Effector memory CD4-positive, alpha-beta T cell (primary cell): ENCODE measurements at places on chromosomes 7 and 10.

DNA sequence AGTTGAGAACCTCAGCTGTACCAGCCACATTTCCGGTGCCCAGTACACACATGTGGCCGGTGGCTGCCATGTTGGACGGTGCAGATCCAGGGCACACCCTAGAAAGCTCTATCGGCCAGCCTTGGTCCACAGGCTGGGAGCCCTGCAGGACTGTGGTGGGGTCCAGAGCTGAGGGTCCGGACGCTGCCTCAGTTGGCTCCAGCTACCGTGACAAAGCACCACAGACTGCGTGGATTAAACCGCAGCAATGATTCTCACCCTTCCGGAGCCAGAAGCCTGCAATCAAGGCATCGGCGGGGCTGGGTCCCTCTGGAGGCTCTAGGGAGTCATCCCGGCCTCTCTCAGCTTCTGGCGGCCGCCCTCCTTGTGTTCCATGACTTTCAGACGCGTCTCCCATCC, 50.1 kb downstream of the PDGFA start:
- no peak for DNase-seq

DNA sequence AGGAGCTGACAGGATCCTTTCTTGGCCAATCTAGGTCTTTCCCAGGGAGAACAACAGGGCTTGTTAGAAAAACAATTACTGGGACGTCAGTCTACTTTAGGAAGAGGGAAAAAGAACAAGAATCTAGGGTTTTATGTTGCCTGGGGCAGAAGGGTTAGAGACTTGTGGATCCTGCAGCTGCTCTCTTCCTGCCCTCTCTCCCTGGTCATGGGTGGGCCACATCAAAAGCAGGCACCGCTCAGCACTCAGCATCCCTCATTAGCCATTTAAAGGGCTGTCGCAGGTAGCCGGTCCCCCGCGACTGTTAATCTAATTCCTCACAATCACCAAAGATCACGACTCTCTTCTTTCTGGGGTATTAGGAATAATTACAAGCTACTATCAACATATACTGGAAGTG, 631.9 kb downstream of the CALN1 start:
- no peak for DNase-seq

GRCh38 chr10:30798646-30799185, 169.2 kb upstream of the LYZL2 start:
- no peak for DNase-seq

GRCh38 chr10:97759158-97759887, 12.5 kb downstream of the SFRP5 start:
- no peak for DNase-seq

- DNase-seq, result no peak
These were observed 18.8 kb downstream of the MYO3A start for GRCh38 chr10:25952857-25953256.

GRCh38 chr7:73823257-73823656, 7.5 kb upstream of the CLDN4 start:
- DNase-seq, result no peak

GRCh38 chr7:111931016-111931517, 275.1 kb downstream of the DOCK4 start:
- no peak for DNase-seq

DNA sequence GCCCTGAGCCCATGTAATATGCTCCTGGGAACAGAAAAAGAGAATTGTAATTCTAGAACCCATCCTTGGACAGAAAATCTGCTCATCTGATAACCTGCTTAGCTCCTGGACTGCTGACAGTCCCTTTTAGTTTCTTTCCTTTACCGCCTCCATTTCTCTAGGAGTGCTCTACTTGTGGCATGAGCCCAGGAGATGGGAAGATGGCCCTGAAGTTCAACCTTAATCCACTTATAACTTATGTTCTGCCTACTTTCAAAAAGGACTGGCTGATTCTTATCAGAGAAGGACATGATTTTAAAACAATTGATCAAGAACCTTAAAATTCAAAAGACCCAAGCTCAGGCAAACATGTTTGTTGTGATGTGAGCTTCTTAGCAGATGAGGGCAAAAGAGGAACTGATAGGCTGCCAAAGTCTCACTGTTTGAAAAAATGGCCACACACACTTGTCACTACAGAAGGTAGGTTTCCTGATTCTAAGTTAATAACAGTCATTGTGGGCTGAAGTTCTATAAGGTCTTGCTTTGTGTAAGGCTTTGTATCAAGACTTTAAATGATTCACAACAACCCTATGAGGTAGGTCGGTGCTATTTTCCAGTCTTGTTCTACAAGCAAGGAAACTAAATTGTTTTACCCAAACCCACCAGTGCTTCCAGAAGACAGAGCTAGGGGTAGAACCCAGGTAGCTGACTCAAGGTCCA, 94.3 kb upstream of the AFAP1L2 start:
- no peak for DNase-seq

DNA sequence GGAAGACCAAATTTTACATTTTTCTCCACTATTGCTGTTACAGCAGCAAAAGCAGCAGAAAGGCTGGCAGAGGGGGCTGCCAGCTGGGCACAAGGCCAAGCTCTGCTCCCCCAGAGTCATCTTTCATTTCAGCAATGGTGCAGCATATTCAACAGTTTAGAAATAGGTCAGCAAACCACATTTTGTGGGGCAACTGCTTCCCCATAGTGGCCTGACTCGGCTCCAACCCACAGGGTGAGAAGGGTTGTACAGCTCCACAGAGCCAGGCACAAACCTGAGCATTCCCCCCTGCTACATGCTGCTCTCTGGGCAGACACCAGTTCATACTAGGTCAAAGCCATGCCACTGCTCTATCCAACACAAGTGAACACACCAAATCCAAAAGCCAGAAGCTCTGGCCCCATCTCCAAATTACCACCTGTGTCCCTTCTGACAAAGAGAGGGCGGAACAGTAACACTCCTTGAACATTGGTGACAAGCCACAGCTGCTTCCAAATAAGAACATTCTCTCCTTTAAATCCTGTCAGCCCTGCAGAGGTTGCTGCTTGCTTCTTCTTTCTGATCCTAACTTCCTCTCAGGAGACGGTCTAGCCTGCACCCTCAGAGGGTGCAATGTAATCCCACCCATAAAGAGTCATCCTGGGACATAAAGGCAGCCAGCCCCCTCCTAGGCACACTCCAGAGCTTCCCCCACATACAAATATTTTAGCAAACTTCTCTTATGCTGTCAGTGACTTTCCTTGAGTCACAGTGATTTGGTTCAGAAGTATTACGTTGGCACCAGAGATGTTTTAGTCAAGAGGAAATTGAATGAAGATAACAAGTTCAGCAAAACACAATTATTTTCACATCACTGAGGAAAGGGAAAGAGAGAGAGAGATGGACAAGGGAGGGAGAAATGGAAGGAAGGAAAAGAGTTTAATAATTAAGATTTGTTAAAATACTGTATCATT, 39.0 kb upstream of the SLIT1 start:
- no peak for DNase-seq

DNA sequence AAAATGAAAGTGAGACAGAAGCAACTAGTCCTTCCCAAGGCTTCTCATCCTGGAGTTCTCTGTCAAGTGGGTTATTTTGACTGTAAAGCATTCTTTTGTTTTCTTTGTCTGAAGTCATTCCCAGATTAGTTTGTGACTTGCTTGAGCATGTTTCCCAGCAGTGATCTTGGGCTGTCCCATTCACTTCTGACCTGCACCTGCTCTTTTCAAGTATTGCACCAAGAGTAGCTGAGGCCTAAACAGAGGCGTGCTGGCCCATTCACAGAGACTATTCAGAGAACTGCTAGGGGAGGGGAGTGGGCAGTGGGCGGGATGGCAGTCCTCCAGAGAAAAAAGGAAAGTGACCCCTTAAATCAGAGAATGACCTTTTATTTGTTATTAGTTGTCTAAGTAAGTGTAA, 61.3 kb downstream of the CACNA2D1 start:
- no peak for DNase-seq
